ENCODE measurements at places on chromosomes 7 and 10.

DNA sequence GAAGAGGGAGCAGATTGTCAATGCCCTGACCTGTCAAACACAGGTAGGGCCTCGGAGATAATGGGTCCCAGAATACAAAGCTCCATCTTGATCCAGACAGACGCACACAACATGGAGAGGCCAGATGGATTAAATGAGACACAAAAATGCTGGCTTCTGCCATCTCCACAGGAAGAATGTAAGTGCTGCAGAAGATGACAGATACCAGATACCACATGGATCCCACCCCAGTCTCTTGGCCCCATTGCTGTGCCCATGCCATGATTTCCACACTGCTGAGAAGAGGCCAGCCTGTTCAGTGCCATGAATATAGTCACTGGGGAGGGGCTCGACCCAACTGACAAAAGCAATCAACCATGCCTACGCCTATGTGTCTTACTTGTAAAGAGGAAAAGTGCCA, 487.9 kb downstream of the PARD3 start:
- DNase-seq, result no peak

- no peak for DNase-seq
These were observed 26.6 kb upstream of the LIPN start for GRCh38 chr10:88733215-88733614.

DNA sequence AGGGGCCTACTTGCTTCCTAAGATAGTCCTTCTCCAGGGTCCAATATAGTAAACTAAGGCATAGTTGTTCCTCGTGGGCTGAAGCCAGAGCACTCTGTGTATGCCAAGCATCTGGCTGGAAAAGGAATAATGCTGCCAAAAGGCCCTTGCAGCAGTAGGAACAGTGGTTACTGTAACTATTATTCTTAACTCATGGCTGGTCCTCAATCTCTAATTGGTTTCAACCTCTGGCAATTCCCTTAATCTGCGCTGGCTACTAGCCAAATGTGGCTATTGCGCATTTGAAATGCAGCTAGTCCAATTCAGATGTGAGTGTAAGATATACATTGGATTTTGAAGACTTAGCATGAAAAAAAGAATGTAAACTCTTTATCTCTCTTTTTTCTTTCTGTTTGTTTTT, 27.8 kb upstream of the LBX1 start:
- no peak for DNase-seq

DNA sequence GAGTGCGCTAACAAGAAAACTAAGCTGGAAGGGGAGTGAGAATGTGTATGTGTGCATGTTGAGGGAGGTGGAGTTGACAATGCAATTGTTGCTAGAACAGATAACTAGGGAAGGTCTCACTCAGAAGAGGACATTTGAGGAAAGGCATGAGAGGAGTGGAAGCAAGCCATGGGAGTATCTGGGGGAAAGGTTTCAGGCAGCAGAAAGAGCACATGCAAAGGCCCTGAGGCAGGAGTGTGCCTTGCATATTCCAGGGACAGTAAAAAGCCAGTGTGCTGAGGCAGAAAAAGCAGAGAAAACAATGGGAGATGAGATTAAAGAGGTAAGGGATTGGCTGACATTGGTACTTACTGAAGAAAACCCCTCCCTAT, 149.6 kb upstream of the ADO start:
- no peak for DNase-seq
